ENCODE measurements at places on chromosomes 1 and 21.

- DNase-seq: no peak
Observed at GRCh38 chr21:31413698-31414097, 69.6 kb upstream of the TIAM1 start.

DNA sequence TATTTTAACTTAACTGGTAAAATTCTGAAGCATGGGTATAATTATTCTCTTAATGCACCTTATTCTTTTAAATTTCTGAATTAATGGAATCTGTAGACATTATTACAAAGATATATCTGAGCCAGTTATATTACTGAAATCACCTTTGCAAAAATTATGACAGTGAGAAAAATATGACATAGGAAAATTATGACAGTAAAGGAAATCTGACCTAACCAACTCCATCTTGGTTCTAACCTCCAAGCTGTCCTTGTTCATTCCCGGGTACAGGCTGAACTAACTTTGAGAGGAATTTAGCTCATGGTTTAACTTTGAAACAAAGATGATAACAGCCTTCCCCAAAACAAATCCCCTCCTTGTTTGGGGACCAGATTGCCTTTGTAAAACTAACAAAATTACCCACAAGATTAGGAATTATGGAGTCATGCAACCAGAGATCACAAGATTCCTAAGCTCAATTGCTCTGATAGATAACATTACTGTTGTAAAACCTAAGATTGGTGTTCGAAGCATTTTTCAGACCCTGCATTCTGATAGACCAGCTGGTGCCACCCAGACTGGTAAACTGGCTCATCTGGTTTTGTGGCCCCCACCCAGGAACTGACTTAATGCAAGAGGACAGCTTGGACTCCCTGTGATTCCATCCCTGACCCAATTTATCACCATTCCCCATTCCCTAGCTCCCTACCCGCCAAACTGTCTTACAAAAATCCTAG is 9.4 kb upstream of the CD55 start:
- no peak for DNase-seq

GRCh38 chr1:67560580-67561255 is 124.3 kb upstream of the GADD45A start:
- DNase-seq: no peak

- no peak for DNase-seq
Observed at GRCh38 chr1:95048317-95048716, 24.4 kb downstream of the ALG14 start.

DNA sequence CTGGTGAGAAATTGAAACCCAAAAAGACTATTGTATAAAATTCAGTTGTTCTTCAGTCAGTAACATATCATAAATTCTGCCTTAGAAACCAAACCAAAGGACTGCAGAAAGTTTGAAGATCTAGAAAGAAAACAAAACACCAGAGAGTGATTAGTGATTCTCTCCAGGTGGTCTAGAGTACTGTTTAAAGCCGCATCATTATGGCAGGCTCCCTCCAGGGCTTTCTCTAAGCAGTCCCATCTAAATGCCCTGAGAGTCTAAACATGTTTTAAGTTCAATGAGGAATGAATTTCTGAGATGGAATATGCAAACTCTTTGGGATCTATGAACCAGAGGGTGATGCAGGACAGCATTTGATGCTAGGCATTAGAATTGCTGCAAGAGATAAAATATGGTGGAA is 100.9 kb upstream of the ST6GALNAC5 start:
- no peak for DNase-seq

- no peak for DNase-seq
Observed at GRCh38 chr1:51736702-51737101, 119.8 kb downstream of the OSBPL9 start.

- DNase-seq: peak; percentile 89
Observed at GRCh38 chr1:25858906-25859789, at the start of gene AUNIP. TSS of gene AUNIP (minus strand) at chr1:25859457. CDS start at chr1:25859357, 100 bp downstream.

DNA sequence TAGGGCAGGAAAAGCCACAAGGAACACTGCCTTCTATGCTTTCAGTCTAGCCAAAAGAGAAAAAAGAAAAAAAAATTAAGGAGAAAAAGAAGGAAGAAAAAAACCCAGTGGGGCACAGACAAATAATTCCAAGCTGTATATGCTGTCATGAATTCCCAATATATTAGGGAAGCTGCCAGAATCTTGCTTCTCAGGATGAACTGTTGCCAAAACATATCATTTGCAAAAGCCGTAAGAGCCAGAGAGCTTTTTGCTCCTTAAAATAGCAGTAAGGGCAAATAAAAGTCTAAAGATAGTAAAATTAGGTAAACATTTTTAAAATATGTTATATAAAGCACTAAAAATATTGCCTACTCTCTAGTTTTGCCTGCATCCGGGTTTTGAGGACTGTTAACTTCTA is 52.1 kb downstream of the PGM1 start:
- DNase-seq: no peak

DNA sequence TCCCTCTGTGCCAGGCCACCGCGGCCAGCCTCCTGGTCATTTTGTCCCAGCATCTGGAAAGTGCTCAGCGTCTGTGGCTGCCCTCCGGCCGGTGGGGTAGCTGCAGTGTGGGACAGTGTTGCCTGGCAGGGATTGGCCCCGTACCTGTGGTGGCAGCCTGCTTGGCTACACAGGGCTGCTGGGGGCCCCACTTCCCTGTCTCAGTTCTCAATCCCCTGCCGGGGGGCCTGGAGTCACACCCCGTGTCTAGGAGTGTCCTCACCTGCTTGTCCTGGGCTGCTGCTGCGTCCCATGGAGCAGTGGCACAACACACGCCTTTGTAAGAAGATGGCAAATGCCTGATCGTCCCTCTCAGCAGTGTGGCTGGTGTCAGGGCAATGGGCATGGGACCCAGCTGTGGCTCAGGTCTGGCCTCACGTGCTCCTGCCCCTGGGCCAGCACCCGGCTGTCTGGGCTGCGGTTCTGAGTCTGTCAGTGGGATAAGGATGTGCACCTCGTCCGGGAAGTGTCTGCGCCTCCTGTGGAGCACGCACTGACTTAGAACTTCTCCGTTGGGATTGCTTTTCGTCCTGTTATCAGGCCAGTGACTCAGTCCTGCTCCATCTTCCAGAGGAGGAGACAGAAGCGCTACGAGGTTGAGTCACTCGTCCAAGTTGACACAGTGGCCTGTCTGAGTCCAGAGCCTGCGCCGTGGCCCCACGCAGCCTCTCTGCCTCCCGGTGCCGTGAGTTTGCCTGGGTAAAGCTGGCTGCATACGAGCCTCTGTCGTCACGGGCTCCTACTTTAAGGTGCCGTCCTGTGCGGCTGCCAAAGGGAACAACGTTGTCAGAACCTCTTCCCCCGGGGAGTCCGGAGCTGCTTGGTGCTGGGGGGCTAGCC is 41.0 kb downstream of the CRYAA start:
- DNase-seq: no peak

- no peak for DNase-seq
Observed at GRCh38 chr1:28577738-28578536, 14.1 kb upstream of the RAB42 start.

- no peak for DNase-seq
Observed at GRCh38 chr21:45623436-45623835, 20.1 kb upstream of the PCBP3 start.

GRCh38 chr1:42777852-42778251 is 6.9 kb upstream of the TMEM269 start:
- no peak for DNase-seq

DNA sequence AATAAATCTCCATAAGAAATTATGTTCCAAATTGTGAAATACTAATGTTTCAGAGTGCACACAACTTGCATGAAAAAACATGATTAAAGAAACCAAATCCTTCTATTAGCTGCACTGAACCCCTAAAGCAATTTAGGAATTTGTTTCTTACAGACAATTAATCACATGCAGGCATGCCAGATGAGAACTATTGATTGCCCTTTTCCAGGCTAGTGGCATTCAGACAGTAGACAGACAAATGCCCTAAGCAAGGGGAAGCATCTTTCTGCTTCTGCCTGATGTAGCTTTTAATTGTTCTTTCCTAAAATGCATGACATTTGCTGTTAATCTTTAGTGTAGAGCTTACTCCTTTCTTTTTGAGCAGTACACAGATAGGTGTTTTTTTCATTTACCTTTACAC is 229.5 kb downstream of the DPYD start:
- no peak for DNase-seq

GRCh38 chr1:6960291-6960811 is 175.1 kb downstream of the CAMTA1 start:
- DNase-seq: no peak

GRCh38 chr21:43916076-43916475 is 51.1 kb downstream of the AGPAT3 start:
- DNase-seq: no peak

DNA sequence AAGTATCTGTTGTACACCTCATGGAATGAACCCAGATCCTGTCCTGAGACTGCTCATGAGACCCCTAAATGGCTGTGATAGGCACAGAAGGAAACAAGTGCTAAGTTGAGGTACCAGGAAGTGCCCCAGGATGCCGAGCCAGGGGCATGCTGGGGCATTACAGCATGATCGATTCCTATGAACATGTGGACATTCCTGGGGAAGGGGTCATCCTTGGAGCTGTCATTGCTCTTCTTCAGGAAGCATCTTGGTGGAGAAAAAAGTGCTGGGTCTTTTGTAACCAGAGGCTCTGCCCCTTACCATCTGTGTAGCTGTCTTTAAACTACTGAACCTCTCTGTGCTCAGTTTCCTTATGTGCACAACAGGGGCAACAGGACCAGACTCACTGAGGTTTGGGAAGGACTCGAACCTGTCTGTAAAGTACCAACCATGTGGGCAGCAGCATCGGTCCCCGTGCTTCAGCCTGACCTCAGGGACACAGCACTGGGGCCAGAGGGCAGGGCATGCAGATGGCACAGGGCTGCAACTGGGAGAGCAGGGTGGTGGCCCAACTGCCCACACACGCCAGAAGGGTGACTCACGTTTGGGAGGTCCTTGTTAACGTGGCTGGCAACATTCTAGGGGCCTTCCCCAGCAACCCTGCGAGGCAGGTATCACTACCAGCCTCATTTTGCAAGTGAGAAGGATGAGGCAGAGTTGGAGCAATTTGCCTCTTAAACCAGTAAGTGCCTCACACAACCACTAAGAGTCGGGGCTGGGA is 142.3 kb upstream of the EDN2 start:
- DNase-seq: no peak

GRCh38 chr1:116036255-116036654 is 59.9 kb downstream of the SLC22A15 start:
- DNase-seq: no peak

- no peak for DNase-seq
Observed at GRCh38 chr1:160474392-160475242, 48.4 kb downstream of the SLAMF6 start.
